Thyroid gland (tissue), 4 donors: ENCODE measurements at places on chromosomes 11 and 22. TPM values are rescaled to one million over a fixed set of nuclear protein-coding genes. Genes with fewer than 3 reads are reported as not detected.

The PHLDB1 gene
- 158 TPM for total RNA-seq

GRCh38 chr22:45534339-45535192 lies 31.9 kb downstream of the FBLN1 start:
- H3K4me3 ChIP-seq, result no peak overlapping the region
- no peaks in the 10 kb centered on the region for H3K36me3 ChIP-seq
- no peaks in the 10 kb centered on the region for H3K27me3 ChIP-seq
- peaks cover 27% of the 10 kb centered on the region for H3K4me1 ChIP-seq
- no peak overlapping the region for H3K27ac ChIP-seq
- no peak for DNase-seq

- H3K4me3 ChIP-seq, result no peak overlapping the region
- no peaks in the 10 kb centered on the region for H3K36me3 ChIP-seq
- peaks cover 27% of the 10 kb centered on the region for H3K4me1 ChIP-seq
- peak overlapping the region; percentile 94 for H3K27ac ChIP-seq
- no peak for DNase-seq
Observed at GRCh38 chr22:30393885-30394284, 2.9 kb upstream of the SEC14L2 start.

DNA sequence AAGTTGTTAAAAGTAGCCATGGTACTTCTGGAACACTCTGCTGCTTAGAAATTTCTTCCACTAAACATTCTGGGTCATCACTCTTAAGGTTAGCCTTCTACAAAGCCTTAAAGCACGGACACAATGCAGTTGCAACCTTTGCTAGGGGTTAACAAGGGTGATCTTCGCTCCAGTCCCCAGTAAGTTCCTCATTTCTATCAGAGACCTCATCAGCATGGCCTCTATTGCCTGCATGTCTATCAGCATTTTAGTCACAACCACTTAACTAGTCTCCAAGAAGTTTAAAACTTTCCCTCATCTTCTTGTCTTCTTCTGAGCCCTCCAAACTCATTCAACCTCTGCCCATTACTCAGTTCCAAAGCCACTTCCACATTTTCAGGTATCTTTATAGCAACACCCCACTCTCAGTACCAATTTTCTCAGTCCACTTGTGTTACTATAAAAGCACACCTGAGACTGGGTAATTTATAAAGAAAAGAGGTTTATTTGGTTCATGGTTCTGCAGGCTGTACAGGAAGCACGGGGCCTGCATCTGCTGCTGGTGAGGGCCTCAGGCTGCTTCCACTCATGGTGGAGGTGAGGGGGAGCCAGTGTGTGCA lies 48.7 kb upstream of the TH start:
- no peak overlapping the region for H3K4me3 ChIP-seq
- H3K27me3 ChIP-seq, result no peaks in the 10 kb centered on the region
- no peaks in the 10 kb centered on the region for H3K4me1 ChIP-seq
- H3K36me3 ChIP-seq, result no peaks in the 10 kb centered on the region
- no peak for DNase-seq
